PC-3 (cell line): ENCODE measurements at places on chromosomes 11 and 22.

DNA sequence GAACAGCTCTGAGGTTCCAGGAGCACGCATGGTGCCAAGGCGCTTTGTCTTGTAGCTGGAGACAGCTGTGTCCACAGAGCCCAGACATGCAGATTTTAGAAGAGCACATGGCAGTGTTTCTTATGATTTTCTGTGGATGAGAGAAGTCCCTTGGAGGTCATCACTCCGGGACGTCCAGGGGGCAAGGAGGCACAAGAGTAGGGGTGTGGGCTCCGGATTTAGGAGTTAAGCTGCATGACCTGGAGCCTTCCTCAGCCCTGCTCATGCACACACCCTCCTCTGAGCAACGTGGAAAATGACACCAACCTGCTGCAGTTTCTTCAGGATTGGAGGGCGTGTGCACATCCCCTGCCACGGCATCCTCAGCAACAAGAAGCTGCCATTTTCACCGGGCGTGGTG lies 1286.7 kb downstream of the TBC1D22A start:
- no peak for DNase-seq

GRCh38 chr11:128565881-128566280 lies 21.5 kb downstream of the ETS1 start:
- DNase-seq = no peak

GRCh38 chr22:27531782-27532530 lies 269.6 kb downstream of the MN1 start:
- peak; percentile 30 for DNase-seq

DNA sequence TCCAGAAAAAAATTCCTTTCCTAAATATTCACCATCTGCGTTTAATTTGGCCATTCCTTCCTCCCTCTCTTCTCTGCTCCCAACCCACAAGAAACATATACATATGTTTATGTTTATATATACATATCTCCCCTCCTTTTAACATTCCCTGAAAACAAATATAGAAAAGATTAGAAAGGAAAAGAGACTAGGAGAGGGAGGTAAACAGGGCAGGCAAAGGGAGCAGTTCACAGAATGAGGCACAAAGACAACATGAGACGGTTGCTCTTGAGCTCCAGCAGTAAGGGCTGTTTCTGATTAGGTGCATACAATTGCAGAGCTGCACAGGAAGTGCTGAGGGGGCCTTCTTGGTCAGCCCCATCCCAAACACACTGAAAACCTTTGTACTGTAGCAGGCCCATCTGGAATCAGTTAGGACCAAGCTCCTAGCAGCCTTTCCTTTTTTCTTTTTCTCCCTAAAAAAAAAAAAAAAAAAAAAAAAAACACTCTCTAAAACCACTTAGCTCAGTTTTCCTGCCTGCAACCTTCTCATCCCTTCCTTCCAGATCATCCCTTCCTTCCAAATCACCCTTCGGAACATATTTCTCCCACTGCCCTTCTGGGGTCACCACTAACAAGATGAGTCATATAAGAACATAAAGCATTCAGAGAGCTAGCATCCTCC lies 57.0 kb downstream of the RBFOX2 start:
- no peak for DNase-seq

DNA sequence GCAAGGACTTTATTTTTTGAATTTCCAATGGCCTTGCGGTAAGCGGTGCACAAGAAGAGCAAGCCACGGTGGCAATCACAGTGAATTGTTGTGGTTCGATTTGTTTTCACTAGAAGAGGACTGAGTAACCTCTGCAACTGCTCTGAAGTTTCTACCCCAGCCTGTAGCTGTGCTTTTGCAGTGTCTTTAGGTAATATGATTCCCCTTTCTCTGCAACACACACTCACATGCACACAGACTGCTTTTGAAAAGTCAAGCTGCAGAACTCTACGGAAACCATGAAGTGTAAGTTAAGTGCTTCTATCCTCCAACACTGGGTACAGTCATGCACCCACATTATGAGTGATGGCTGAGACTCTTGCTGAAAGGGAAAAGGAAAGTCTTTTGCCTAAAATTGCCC lies 38.4 kb downstream of the CD44 start:
- DNase-seq = no peak

- DNase-seq = peak; percentile 41
Observed at GRCh38 chr11:70675697-70676374, 277.5 kb downstream of the CTTN start.

DNA sequence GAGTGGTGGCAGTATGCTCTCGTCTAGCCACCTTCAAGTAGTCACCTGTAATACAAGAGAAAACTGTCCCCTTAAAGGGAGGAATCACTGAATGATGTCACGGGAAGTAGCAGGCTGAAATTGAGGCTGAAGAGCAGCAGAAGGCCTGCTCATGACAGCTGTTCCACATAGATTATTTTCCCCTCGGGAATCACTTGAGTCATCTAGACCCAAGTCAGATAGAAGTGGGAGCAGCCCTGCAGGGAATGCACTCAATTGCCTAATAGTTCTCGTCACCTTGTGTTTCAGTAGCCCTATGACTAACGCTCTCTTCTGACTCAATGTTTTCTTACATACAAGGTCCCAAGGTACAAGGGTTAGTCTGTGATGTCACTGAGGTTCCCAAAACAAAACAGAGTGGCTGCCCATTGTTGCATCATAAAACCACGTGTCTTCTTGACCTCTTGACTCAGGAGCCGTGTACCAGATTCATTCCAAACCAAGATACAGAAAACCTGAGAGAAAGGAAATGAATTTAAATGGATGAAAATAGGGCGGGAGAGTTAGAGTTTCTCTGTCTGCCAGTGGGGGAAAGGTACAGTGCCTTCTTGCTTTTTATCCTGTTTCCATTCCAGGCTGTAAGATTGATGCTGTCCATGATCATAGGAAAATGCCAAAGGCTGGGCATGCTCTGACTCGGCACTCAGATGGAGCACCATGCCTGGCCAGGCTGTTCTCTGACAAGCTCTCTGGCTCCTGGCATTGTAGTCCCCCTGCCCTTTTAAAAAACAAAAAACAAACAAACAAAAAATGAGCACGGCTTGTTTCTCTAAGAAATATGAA lies 21.6 kb upstream of the C11orf96 start:
- DNase-seq = peak; percentile 95

GRCh38 chr11:72352859-72353551 lies 81.3 kb downstream of the CLPB start:
- no peak for DNase-seq

DNA sequence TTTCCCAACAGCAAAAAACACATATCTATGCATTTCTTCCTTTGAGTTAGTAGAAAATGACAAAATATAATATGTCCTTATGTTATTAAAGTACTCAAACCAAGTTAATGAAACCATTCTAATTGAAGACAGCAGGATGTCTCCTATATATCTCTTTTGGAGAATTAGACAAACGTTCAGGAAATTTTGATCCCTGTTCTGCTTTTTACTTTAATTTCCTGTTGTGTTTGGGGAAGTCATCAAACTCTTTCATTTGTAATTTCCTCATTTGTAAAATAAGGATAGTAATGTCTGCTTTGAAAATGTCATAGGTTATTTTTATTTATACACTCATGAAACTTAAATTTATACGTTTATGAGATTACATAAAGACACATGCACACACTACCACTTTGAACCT lies 281.8 kb upstream of the ANO5 start:
- no peak for DNase-seq

GRCh38 chr22:28411125-28411524 lies 268.5 kb downstream of the TTC28 start:
- DNase-seq = no peak

DNA sequence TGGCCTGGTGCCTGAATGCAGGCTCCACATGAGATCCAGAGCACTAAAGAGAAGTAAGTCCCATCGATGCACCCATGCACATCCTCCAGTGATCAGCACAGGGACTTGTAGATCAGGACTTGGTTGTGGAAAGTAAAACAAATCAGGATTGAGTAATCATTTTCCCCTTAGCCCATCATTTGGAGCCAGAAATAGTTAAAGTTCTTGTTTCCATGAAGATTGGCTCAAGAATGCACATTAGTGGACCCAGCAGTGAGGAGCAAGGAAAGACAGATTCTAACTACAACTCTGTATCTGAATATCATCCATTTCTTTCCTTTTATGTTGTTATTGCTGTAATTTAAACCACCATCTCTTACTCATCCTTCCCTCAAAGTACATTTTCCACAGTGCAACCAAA lies 19.1 kb downstream of the CCDC83 start:
- DNase-seq = no peak

DNA sequence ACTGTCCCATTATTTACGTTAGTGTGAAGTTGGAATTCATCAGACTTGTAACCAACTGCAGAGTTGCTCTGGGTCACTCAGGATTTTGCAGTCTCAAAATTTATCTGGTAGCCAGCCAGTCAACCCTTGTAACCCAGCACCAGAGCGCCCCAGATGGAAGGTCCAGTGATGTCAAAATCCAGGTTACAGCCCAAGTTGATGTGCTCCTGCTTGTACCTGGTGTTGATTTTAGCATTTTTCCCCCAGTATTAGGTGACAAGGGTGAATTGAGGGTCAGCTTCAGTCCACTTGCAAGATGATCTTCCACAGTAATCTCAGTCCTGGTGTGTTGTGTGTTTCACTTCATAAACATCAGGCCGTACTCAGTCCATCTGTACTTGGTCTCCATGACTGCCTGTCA lies 7.5 kb downstream of the TIMM10B start:
- DNase-seq = no peak

GRCh38 chr22:41447435-41448188 lies 1.0 kb upstream of the TOB2 start:
- peak; percentile 48 for DNase-seq

- no peak for DNase-seq
Observed at GRCh38 chr11:7574491-7575130, 60.8 kb downstream of the PPFIBP2 start.

GRCh38 chr11:120385655-120386054 lies 49.4 kb downstream of the ARHGEF12 start:
- DNase-seq = no peak

DNA sequence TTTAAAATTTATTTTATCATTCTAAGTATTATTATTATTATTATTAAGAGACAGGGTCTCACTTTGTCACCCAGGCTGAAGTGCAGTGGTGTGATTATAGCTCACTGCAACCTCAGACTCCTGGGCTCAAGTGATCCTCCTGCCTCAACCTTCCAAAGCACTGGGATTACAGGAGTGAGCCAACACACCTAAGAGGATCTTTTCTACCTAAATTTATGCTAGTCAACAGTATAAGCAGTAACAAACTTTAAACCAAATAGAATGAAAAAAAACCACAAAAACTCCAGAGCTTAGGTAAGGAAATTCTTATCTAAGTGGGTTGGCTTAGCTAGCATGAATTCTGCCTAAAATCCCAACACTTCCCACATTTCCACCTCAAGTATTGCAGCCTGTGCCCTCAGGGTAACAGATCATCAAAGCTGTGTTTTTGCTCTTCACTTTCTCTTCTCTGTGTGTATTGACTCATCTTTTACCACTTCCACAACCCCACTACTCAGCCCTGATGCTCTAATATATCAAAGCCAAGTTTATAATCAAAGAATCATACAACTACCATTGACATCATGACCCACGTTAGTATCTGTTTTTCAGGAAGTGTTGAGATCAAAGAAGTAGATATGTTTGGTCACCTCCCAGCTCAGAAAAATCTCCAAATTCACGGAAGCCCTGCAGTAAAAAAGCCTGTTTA lies 93.7 kb upstream of the SPON1 start:
- peak; percentile 86 for DNase-seq

- DNase-seq = no peak
Observed at GRCh38 chr11:90251599-90251998, 28.8 kb upstream of the CHORDC1 start.

DNA sequence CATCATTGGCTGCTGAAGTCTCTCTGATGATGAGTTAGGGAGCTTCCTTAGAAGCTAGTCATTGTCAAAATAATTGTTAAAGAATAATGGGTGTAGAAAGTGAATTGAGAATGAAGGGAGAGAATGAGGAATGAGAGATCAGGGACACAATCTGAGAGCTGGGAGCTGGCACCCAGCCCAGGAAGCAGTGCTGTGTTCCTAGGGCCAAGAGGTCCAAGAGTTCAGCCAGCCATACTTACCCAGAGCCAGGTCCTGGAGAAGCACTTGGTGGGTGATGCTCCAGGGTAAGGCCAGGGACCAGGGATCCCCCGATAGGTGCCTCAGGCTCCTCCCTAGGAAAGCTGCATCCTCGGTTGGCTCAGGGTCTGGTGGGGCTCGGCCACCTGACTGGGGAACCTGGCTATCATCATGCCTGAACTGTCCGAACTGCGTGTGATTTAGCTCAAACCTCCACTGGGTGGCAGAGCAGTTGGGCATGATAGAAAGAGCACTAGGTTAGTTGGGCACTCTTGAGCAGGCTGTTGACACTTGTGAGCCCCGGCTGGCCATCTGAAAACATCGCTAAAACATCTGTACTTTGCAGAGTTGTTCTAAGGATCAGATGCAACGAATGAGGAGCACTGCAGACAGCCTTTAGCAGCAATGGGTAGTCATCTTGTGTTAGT lies 123.9 kb upstream of the NCAM1 start:
- DNase-seq = peak; percentile 9

- peak; percentile 66 for DNase-seq
Observed at GRCh38 chr11:561148-562003, 606 bp downstream of the RASSF7 start.

DNA sequence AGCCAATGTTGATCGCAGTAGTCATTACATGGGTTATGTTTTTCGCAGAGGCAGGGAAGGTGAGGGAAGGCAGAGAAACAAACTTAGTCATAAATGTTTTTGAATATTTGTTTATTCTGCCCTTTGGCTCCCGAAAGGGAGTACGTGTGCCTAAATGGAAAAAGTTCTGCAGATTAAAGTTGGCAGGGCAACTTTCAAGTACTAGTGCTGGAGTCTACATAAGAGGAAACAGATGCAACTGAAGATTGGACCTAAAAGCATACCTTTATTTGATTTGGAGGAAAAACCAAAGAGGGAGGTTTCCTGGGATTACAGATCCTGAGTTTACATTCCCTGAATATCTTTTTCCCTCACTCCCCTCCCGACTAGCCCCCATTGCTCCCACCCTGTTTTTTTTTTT lies 5.7 kb downstream of the HSD17B12 start:
- no peak for DNase-seq

GRCh38 chr11:118314988-118315411 lies 10.5 kb downstream of the CD3E start:
- peak; percentile 80 for DNase-seq

DNA sequence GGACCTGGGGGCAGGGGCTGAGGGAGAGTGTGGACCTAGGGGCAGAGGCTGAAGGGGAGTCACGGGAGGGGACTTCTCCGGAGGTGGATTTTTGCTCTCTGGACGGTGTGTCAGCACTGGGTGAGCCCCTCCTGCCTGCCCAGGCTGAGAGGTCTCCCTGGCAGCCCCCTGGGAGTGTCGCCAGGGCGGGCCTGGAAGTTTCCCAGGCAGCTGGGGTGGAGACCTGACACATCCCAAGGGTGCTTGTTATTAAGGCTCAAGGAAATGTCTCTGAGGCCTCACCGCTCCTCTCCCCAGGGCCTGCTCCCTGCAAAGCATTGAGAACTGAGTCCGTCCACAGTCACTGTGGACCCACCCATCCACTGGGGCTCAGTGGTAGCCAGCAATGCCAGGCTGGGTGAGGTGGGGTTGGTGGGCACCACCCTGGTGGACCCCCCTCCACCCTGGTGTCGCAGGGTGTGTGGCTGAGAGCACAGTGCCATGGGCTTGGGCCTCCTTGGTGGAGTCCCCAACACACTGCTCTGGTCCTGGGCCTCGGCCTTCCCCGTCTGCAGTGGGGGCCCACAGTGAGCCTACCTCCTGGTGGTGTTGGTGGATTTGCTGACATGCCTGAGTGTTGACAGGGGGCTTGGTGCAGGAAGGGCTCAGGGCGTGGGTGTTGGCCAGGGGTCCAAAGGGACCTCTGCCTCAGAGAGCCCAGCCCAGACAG lies 2.5 kb downstream of the CD81 start:
- DNase-seq = no peak

GRCh38 chr22:46162771-46163556 lies 12.6 kb downstream of the PPARA start:
- no peak for DNase-seq

- no peak for DNase-seq
Observed at GRCh38 chr11:34745195-34745594, 124.3 kb downstream of the EHF start.
